Activated naive CD8-positive, alpha-beta T cell treated with anti-CD3 and anti-CD28 coated beads, Interleukin-2, amount 10 ng/mL, durations not matched to agents 7 days and 5 days (primary cell): ENCODE measurements at places on chromosomes 16 and 17. TPM values are rescaled to one million over a fixed set of nuclear protein-coding genes. Genes with fewer than 3 reads are reported as not detected.

DNA sequence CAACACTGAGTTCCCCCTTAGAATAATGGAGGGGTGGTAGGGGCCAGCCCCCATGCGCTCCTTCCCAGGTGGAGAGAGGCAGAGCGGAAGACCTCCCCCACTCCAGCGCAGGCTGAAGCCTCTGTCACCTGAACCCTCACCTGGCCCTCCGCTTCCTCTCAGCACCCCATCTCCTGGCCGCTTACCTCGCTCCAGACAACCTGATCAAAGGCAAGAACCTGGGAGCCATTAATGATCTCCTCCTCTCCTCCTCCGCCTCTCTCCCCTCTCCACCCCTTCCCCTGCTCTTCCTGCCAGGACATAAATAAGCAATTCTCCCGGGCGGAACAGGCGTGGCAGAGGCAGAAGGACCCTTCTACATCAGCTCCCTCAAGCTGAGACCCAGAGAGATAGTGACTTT, 110.2 kb upstream of the LHX1 start:
- DNase-seq, result no peak

DNA sequence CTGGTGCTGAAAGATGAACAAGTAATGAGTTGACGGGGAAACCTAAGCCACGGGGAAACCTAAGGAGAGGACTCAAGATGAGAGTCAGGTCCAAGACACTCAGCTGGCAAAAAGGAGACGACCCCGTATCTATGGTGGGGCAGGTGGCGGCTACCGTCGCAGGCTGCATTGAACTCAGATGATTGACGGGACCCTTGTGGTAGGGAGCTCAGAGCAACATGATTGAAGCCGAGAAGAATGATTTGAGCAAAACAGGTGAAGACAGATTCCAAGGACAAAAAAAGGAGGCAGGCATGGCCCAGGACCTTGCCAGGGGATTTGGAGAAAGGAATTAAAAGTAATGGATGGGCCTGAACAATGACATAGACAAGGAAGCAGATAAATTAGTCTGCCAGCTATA, 7.5 kb upstream of the MYH3 start:
- DNase-seq, result no peak

DNA sequence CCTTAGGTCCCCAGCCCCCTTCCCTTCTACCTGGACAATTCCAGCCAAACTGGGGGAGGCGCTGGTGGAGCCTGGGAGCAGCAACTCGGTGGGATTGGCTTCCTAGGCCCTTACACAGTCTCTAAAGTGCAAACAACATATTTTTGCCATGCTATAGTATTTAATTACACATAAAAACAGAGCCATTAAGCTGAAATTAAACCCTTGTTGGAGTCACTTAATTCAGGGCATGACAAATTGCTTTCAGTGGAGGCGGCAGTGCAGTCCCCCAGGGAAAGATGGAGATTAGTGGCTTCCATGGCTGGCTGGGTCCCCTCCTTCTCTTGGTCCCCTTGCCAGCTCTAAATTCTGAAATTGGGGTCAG, 17.3 kb downstream of the IGFBP4 start:
- no peak for DNase-seq

- peak; percentile 59 for DNase-seq
Observed at GRCh38 chr17:37488607-37489196, 989 bp upstream of the DUSP14 start.

DNA sequence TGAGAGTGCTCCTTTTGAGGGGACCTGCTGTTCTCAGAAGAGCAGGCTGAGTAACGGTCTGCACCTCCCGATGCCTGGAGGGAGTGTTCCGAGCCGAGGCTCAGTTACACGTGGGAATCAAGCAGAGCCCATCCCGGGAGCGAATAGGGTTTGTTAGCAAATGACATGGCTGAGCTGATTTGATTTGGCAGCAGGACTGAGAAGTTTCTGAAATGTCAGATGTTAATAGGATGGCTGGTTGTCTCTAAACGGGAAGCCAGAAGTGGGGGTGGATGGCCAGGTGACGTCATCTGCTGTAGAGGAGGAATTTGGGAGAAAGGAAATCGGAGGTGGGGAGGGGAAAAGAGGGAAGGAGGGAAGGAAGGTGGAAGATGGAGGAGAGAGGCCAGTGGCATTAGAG, 128.0 kb downstream of the RAP1GAP2 start:
- DNase-seq, result no peak

DNA sequence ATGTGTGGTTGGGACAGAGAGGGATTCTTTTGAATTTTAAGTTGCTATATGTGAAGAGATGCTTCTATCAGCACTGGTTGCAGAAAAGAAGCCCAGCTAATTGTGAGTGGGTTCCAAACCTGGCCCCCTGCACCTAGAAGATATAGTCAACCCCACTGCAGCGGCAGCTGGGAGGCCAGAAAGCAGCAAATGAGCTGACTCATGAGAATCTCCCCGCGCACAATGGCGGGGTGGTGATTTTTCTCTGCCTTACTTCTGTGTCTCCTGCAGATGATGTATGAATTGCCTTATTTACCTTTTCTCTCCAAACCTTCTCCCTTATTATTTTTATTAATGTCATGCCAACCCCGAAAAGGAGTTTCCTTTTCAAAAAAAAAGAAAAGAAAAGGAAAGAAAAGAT, 89.7 kb downstream of the MAF start:
- no peak for DNase-seq

DNA sequence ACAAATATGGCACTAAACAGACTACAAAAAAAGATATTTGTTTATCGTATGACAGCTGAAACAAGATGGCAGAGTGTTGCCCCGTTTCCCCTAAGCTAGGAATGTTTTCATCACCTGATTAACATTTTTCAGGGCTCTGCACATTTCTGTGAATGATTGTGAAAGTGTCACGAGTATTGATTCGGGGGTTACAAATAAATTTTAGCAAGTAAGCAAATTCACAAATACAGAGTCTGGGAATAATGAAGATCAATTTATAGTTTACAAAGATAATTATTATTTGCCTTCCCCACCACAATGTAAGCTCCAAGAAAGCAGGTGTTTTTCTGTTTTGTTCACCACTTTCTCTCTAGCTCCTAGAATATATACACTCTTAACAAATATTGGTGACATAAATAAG, 361.2 kb upstream of the ERCC4 start:
- no peak for DNase-seq

TBC1D3E gene
- total RNA-seq, result not detected

SERPINF2 gene
- total RNA-seq, result 0.33 TPM
